ENCODE measurements at places on chromosomes 1 and 21.

GRCh38 chr1:80645621-80646020 is 1155.1 kb upstream of the ADGRL2 start:
- DNase-seq = no peak

- no peak for DNase-seq
These were observed 21.5 kb downstream of the NFYC start for GRCh38 chr1:40712997-40713396.

DNA sequence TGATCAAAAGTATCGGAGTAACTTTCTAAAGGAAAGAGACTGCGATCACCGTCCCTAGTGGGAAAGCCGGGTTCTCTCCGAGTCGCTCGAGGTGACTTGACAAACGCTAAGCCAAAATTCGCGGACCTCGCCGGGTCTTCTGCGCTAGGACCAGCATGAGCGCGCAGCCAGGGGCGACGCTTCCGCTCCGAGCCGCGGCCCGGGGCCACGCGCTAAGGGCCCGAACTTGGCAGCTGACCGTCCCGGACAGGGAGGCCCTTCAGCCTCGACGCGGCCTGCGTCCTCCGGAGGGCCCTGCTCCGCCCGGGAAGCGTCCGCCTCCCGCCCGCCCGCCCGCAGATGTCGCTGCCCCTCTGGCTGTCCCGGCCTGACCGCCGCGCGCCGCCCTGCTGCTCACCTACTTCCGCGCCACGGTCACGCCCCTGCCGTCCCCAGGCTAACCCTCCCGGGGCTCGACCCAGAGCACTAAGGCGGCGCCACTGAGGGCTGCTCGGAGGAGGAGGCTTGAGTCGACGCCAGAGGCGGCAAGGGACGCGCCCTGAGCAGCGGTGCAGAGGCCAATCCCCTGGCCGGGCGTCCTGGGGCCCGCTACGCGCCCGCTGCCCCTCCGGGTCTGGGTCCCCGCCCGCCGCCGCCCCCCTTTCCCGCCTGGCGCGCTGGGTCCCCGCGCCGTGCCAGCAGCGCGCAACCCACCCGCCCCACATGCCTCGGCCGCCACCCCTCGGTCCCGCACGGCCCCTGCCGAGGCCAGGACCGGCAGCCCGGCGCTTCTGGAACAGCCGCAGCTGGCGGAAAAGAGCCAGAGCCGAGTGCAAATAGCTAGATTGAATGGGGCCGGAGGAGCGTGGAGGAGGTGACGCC is 896 bp upstream of the DUSP10 start:
- peak; percentile 86 for DNase-seq

- DNase-seq = no peak
These were observed 7.7 kb upstream of the TTLL7 start for GRCh38 chr1:84006591-84006990.

GRCh38 chr1:209103092-209103491 is 480.4 kb upstream of the CAMK1G start:
- peak; percentile 60 for DNase-seq

- DNase-seq = no peak
These were observed 96.4 kb downstream of the RUNX1 start for GRCh38 chr21:34952701-34953100.

DNA sequence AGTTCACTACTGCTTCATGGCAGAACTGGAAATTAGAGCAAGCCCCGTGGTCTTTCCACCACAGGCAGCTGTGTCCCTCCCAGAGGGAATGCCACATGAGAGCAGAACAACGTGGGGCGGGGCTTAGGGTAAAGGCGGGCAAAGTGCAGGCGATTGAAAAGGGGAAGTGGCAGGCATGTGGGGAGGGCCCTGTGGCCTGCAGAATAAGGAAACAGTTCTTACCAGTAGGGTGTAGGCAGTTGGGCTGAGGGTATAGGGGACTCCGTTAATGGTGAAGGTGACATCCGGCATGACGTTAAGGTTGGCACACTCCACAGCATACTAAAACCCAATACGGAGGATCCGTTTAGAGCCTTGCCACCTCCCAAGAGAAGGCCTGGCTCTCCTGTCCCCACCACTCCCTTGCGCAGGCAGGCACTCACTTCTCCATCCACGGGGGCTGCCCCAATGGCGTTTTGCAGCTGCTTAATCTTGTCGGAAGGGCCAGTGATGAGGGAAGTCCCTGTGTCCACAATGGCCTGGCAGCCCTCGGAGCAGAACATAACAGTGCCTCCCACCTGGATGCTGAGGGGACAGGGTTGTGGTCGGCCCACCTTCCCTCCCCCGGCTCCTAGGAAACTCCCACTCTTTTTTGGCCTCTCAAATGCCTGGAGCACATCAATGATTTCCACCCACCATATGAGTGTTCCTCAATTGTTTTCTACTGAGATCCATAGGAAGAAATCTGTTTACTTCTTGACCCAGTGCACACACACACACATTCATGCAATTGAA is 9.1 kb upstream of the RAB7B start:
- no peak for DNase-seq

DNA sequence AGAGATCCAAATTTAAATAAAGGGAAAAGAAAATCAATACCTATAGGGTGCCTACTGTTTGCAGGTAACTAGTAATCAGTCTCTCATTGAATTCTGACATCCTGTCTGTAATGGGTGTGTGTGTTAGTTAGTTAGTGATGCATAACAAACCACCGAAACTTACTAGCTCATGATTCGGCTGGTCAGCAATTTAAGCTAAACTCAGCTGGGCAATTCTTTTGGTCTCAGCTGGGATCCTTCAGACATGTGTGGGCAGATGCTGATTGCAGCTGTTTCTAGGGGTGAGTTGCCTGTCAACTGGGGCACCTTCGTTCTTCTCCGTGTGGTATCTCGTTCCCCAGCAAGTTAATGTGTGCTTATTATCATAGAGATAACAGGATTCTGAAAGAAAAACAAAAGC is 40.2 kb upstream of the ZNF124 start:
- DNase-seq = no peak

GRCh38 chr1:18726368-18726767 is 95.7 kb downstream of the PAX7 start:
- peak; percentile 65 for DNase-seq

- no peak for DNase-seq
These were observed 76.3 kb downstream of the KRTAP19-8 start for GRCh38 chr21:30962013-30962412.

DNA sequence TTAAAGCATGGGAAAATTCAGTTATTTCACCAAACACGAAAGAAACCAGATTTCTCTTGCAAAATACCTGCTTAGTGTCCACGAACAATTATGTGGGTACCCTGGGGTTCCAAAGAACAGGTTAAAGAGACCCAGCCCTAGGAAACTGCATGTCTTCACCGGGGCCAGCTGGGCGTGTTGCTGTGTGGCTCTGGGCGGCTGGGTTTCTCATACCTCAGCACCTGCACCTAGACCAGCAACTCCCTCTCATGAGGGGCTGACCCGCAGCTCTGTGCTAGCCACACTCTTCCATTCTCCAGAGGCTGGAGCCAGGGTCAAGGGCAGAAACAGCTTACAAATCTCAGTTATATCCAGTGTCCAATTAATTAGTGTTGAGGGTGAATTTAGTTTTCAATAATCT is 40.3 kb downstream of the ACP6 start:
- no peak for DNase-seq

- peak; percentile 55 for DNase-seq
These were observed 776 bp downstream of the ITSN1 start for GRCh38 chr21:33642896-33643657.

DNA sequence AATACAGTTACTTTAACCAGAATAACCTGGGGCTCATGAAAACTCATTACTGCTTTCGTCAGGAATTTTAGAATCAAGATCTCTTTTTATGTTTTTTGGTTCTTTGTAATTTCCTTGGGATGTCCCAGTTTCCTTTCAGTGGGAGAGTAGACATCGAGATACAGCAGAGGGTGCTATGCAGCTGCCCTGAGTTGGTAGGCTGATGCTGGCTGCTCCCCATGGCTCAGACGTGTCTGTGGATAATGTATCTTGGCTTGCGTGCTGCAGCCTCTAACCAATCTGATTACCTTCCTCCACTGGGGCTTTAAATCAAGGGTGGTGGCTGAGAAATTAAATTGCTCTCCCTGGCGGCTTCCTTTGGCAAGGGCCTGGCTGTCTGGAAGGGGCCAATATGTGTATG is 253.7 kb downstream of the CACNA1E start:
- peak; percentile 69 for DNase-seq

DNA sequence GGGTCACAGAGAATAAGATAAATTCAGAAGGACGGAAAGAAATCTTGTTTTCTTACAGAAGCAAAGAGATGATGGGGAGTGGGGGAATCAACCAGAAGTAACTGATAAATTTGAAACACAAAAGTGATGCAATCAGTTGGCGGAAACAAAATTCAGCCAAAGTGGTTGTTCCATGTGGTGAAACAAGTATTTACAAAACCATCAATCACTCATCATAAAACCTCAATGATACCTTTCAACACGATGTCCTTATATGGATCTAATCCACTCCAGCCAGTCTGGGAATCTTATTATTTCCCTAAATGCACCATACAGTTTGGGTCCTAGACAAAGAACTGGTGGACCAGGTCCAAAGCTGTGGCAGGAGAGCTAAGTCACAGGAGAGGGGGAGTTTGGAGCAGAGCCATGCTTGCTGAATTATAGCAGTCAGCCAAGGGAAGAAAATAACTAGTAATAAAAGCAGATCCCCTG is 303.8 kb upstream of the LRRC7 start:
- no peak for DNase-seq

DNA sequence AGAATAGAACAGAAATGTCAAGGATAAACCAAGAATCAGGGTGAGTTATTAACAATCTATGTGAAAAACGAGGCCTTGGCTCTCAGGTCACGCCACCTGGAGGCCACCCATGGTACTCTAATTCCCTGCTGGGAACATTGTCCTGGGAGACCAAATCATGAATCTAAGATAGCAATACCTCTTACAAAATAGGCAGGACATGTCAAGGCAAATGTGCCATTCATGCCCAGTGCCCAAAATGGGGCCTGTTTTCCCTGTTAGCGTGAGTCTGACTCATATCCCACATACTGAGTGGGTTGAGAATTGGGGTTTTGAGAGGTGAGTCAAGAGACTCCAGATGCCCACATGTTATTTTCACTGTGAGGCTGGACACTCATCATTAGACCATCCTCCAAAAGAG is 380.8 kb downstream of the HHIPL2 start:
- DNase-seq = peak; percentile 62

GRCh38 chr1:185017338-185017737 is 28.0 kb upstream of the RNF2 start:
- DNase-seq = no peak

- no peak for DNase-seq
These were observed 12.3 kb downstream of the KCNA2 start for GRCh38 chr1:110593902-110594301.

DNA sequence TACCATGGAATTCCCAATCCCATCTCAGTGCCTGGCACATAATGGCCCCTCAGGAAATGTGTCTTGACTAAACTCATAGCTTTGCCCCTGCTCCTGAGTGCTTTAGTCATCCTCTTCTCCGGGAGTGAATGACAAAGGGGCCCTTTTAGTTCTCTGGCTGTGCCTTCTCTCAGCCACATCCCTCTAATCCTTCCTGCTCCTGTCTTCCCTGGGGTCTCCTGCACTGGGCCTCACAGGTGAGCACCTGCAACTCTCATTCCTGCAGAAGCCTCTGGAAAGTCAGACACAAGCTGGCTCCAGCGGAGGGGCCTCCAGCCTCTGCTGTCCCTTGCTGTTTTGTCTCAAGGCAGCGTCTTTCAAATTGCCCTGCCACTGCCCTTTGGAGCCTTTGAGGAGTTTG is 14.0 kb upstream of the ETV3L start:
- DNase-seq = no peak

DNA sequence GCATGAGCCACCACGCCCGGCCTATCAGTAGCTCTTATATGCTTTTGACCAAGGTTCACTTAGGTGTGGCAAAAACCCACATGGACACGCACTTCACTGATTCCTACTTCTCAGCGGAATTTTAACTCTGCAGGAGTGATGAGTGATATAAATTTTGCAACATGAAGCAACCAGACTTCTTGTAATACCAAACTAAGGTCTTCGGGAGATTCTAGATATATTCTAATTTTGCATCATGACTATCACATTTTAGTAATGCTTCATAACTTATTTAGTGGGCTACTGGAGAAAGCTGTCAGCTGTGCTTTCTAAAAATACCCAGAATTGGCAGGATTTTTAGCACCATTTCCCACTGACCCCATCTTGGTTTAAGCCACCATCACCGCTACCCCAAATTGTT is 27.8 kb downstream of the RHCE start:
- no peak for DNase-seq

DNA sequence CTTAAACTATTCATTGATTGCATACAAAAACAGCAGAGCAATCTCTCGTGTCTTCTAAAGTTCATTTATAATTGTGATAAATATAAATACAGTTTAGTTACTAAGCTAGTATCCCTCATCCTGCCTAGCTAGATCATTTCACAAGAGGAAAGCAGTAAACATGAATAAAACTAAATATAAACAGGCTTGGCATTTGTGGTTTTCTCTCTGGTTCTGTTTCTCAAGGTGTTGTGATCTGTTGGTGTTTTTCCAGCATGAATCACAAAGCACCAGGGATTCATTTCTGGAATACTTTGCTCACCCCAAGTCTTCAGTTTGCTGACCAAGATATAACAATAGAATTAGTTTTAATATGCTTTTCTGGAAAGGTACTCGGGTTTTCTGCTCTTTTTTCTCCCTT is 32.7 kb upstream of the GLIS1 start:
- no peak for DNase-seq

GRCh38 chr1:239125027-239125426 is 261.3 kb upstream of the CHRM3 start:
- DNase-seq = no peak

DNA sequence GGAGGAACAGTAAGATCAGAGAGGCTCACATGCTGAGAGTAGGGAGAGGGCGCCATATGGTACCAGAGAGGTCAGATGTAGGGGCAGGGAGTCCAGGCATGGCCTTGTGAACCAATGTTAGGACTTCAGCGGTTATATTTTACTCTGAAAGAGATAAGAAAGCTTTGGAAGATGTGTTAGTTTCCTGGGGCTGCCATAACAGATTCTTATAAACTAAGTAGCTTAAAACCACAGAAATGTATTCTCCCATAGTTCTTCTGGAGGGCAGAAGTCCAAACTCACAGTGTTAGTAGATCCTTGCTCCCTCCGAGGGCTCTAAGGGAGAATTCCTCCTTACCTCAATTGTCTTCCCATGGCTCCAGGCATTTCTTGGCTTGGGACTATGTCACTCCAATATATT is 502.5 kb upstream of the ADGRL2 start:
- no peak for DNase-seq

- no peak for DNase-seq
These were observed 98.6 kb downstream of the ENAH start for GRCh38 chr1:225554216-225554812.

DNA sequence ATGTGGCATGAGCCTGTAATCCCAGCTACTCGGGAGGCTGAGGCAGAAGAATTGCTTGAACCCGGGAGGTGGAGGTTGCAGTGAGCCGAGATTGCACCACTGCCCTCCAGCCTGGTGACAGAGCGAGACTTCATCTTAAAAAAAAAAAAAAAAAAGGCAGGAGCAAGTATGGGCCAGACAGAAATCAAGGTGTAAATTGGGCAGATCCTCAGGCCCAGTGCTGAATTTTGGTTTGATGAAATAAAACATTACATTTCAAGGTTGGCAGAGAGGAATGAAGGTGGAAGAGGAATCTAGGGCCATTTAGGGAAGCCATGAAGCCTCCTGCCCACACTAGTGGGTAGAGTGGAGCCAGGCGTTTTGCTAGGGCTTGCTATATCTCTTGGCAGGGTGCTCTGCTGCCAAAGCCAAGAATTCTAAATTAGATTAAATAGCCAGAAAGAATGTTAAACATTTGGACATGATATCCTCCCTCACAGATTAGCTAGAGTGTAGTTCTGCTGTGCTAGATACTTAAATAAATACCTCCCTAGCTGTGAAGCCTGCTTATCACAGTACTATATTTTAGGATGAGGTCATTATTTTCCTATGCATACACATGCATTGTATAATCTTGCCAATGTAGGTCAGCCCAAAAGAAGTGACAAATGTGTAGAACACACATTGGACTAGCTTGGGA is 16.6 kb upstream of the LGALS8 start:
- DNase-seq = no peak

Data from NCI-H82 (cell line).